ENCODE measurements at places on chromosomes 4 and X.

DNA sequence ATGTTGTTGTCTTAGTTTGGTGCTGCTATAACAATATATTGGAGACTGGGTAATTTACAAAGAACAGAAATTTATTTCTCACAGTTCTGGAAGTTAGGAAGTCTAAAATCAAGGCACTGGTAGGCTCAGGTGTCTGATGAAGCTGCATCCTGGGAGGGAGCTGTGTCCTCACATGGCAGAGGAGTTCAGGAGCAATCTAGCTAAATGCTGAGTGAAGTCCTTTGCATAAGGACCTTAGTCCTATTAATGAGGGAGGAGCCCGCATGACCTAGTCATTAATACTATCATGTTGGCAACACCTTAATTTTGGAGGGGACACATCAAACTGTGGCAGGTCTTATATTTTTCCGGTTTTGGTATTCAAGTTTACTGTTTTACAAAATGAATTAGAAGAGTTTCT lies 36.0 kb upstream of the NSUN7 start:
- no peaks in the 10 kb centered on the region for H3K4me1 ChIP-seq
- DNase-seq, result no peak
- H3K27ac ChIP-seq, result no peak overlapping the region
- no peaks in the 10 kb centered on the region for H3K27me3 ChIP-seq

- no peaks in the 10 kb centered on the region for H3K36me3 ChIP-seq
- no peaks in the 10 kb centered on the region for H3K27me3 ChIP-seq
- peak; percentile 20 for DNase-seq
- no peaks in the 10 kb centered on the region for H3K4me1 ChIP-seq
- no peak overlapping the region for H3K4me3 ChIP-seq
These were observed 746.3 kb upstream of the FAM241A start for GRCh38 chr4:111398906-111399330.

GRCh38 chr4:181046809-181047208 lies 1196.4 kb upstream of the TENM3 start:
- no peaks in the 10 kb centered on the region for H3K36me3 ChIP-seq
- no peaks in the 10 kb centered on the region for H3K27me3 ChIP-seq
- H3K27ac ChIP-seq, result no peak overlapping the region
- no peaks in the 10 kb centered on the region for H3K4me1 ChIP-seq
- DNase-seq, result no peak

GRCh38 chr4:79273915-79274314 lies 51.9 kb downstream of the NAA11 start:
- H3K27ac ChIP-seq, result no peak overlapping the region
- no peaks in the 10 kb centered on the region for H3K27me3 ChIP-seq
- no peaks in the 10 kb centered on the region for H3K4me1 ChIP-seq
- H3K4me3 ChIP-seq, result no peak overlapping the region
- DNase-seq, result no peak

- no peak for DNase-seq
- no peak overlapping the region for H3K27ac ChIP-seq
- H3K36me3 ChIP-seq, result no peaks in the 10 kb centered on the region
These were observed 611.2 kb downstream of the RPA4 start for GRCh38 chrX:97494756-97495372.

GRCh38 chr4:178356725-178357124 lies 914.5 kb upstream of the AGA start:
- H3K36me3 ChIP-seq, result no peaks in the 10 kb centered on the region
- H3K4me1 ChIP-seq, result no peaks in the 10 kb centered on the region
- DNase-seq, result no peak
- H3K27ac ChIP-seq, result no peak overlapping the region
- no peaks in the 10 kb centered on the region for H3K27me3 ChIP-seq

DNA sequence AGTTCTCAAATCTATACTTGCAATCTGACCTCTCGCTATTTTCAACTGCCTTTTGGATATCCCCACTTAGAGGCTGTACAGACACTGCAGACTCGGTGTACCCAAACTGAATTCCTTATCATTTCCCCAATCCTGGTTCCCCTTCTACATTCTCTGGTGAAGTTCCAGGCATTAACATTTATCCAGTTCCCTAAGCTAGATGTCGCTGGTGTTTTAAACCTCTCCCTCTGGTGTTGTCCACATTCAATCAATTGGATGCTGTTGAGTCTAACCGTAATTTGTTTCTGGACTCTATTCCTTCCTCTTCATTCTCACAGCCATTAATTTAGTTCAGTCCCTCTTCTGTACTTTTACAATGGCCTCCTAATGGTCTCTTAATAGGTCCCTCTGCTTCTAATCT lies 7.2 kb upstream of the STK26 start:
- H3K27me3 ChIP-seq, result no peaks in the 10 kb centered on the region
- H3K27ac ChIP-seq, result no peak overlapping the region
- no peaks in the 10 kb centered on the region for H3K36me3 ChIP-seq
- no peaks in the 10 kb centered on the region for H3K4me1 ChIP-seq
- DNase-seq, result no peak

GRCh38 chr4:173191623-173192041 lies 23.0 kb downstream of the GALNT7 start:
- no peak overlapping the region for H3K4me3 ChIP-seq
- peaks cover 5% of the 10 kb centered on the region for H3K4me1 ChIP-seq
- peak overlapping the region; percentile 74 for H3K27ac ChIP-seq
- peak; percentile 29 for DNase-seq
- H3K36me3 ChIP-seq, result no peaks in the 10 kb centered on the region

DNA sequence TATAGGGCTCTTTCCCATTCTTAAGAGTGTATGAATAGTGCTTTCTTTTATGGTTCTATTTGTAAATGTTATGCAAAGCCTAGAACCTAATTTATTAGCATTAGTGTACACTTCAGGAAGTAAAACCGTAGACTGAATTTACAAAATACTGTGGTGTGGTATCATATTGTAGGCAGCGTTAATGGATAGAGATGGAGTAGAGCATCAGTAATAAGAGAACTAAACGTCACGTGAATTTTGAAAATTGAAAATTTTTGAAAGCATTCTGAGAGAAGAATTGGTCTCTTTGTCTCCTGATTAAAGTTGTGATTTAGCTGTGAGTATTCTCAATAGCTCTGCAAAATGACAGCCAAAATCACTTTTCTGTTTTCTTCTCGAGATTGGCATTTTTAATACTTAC lies 2.9 kb downstream of the STIM2 start:
- peaks cover 26% of the 10 kb centered on the region for H3K4me1 ChIP-seq
- H3K36me3 ChIP-seq, result no peaks in the 10 kb centered on the region
- H3K27me3 ChIP-seq, result no peaks in the 10 kb centered on the region

DNA sequence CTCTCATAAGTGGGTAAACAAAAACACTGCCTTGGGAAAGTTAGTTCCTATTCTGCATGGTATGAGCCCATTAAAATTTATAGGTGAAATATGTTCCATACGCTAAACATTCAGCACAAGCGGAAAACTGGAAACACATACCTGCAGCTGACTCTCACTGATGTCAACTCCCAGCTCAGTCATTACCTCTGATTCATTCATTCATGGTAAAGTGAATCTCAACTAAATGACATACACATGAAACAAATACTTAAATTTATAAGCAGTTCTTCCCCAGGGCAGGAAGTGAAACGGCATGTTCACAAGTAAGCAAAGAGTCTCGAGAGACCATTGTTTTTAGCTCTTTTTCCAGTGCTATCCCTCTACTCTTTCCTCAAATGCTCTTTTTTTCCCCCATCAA lies 1.6 kb downstream of the SLC10A6 start:
- no peak for DNase-seq
- H3K27me3 ChIP-seq, result no peaks in the 10 kb centered on the region
- H3K27ac ChIP-seq, result no peak overlapping the region
- no peaks in the 10 kb centered on the region for H3K36me3 ChIP-seq
- H3K4me3 ChIP-seq, result no peak overlapping the region

DNA sequence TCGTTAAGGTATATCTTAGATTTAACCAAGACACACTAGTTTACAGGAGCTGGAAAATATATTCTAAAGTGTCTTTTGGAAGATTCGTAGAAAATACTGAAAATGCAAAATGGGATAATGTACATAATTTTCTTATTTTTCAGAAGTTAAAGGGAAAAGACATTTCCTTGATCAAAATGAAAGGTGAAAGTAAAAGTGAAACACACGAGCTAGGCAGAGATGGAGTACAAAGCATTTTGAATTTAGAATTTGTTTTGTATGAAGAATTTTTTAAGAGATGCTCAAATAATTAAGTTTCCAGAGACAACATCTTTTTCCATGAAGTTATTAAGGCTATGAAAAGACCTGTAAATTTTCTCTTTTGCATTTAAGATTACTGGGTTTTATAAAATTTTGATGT lies 2192.6 kb upstream of the AGA start:
- H3K4me3 ChIP-seq, result no peak overlapping the region
- no peak overlapping the region for H3K27ac ChIP-seq
- H3K36me3 ChIP-seq, result no peaks in the 10 kb centered on the region
- H3K4me1 ChIP-seq, result no peaks in the 10 kb centered on the region
- no peak for DNase-seq
- H3K27me3 ChIP-seq, result no peaks in the 10 kb centered on the region

- no peaks in the 10 kb centered on the region for H3K36me3 ChIP-seq
- H3K27me3 ChIP-seq, result no peaks in the 10 kb centered on the region
- no peak overlapping the region for H3K4me3 ChIP-seq
- H3K4me1 ChIP-seq, result no peaks in the 10 kb centered on the region
- no peak overlapping the region for H3K27ac ChIP-seq
These were observed 110.7 kb upstream of the GALNT7 start for GRCh38 chr4:173057901-173058300.

DNA sequence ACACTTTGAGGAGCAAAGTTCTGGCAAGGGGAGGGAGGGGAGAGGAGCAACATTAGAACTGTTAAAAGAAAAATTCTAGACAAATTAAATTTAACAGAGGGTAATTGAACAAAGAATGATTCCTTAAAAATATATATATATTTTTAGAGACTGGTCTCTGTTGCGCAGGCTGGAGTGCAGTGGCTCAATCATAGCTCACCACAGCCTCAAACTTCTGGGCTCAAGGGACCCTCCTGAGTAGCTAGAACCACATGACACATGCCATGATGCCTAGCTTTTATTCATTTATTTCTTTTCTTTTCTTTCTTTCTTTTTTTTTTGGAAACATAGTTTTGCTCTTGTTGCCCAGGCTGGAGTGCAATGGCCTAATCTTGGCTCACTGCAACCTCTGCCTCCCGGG lies 19.1 kb upstream of the SPINK2 start:
- H3K4me3 ChIP-seq, result no peak overlapping the region
- H3K27ac ChIP-seq, result no peak overlapping the region
- H3K4me1 ChIP-seq, result no peaks in the 10 kb centered on the region
- H3K27me3 ChIP-seq, result no peaks in the 10 kb centered on the region
- no peaks in the 10 kb centered on the region for H3K36me3 ChIP-seq

DNA sequence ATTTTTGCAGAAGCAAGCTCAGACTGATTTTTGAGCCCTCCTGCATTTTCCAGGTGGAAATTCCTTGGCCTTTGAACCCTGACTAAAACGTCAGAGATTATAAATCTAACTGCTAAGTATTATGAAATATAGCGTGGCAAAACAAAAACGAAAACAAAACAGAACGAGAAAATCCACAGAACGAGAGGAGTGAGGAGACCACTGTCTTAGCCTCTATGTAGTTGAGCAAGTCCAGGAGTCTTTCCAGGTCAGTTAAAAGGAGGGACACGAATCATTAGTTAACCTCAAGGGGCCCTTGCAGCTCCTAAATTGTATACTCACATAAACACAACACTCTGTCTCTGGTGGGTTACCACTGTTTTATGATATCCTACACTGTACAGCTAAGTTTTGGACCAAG lies 80.2 kb downstream of the SYNPO2 start:
- peaks cover 14% of the 10 kb centered on the region for H3K4me1 ChIP-seq
- H3K27me3 ChIP-seq, result no peaks in the 10 kb centered on the region
- H3K27ac ChIP-seq, result peak overlapping the region; percentile 62

GRCh38 chr4:20543131-20543530 lies 157.1 kb upstream of the PACRGL start:
- no peaks in the 10 kb centered on the region for H3K4me1 ChIP-seq
- no peak for DNase-seq
- no peaks in the 10 kb centered on the region for H3K27me3 ChIP-seq
- no peaks in the 10 kb centered on the region for H3K36me3 ChIP-seq
- no peak overlapping the region for H3K4me3 ChIP-seq

GRCh38 chrX:21745756-21746155 lies 12.2 kb downstream of the SMPX start:
- H3K27ac ChIP-seq, result no peak overlapping the region
- H3K4me3 ChIP-seq, result no peak overlapping the region
- no peaks in the 10 kb centered on the region for H3K27me3 ChIP-seq

- no peak overlapping the region for H3K27ac ChIP-seq
- H3K27me3 ChIP-seq, result no peaks in the 10 kb centered on the region
- DNase-seq, result peak; percentile 13
- H3K4me1 ChIP-seq, result no peaks in the 10 kb centered on the region
- H3K36me3 ChIP-seq, result no peaks in the 10 kb centered on the region
- no peak overlapping the region for H3K4me3 ChIP-seq
These were observed 134.2 kb downstream of the SPOCK3 start for GRCh38 chr4:167100120-167100519.

DNA sequence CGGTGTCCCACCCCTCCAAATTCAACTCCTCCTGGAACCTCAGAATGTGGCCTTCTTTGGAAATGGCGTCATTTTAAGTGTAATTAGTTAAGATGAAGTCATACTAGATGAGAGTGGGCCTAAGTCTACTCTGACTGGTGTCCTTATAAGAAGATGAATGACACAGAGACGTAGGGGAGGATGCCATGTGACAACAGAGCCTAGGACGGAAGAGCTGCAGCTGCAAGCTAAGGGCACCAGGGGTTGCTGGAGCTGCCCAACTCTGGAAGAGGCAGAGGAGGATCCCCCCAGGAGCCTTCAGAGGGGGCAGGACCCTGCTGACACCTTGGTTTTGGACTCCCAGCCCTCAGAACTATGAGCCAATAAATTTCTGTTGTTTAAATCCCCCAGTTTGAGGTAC lies 115.1 kb downstream of the STK32B start:
- H3K27ac ChIP-seq, result no peak overlapping the region
- H3K4me3 ChIP-seq, result no peak overlapping the region
- no peaks in the 10 kb centered on the region for H3K27me3 ChIP-seq

DNA sequence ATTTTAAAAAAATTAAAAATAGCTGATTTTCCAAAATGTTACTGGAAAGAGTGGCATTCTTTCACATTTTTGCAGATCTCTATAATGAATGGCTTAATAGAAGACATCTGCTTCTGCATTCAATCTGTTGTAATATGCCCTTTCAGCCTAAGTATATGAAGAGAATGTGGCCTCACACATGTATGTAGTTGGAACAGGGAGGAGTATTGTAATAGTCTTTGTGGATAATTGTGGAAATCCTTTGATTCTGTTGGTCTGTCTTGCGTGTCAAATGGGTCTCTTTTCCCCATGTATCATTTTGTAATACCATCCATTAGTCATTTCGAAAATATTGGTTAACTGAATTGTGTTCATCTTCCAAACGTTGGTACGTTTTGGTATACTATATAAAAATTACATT lies 11.6 kb downstream of the TXLNG start:
- H3K27me3 ChIP-seq, result no peaks in the 10 kb centered on the region
- H3K27ac ChIP-seq, result no peak overlapping the region
- H3K36me3 ChIP-seq, result no peaks in the 10 kb centered on the region
- no peak for DNase-seq
- no peak overlapping the region for H3K4me3 ChIP-seq
- no peaks in the 10 kb centered on the region for H3K4me1 ChIP-seq

GRCh38 chr4:151692443-151692782 lies 68.4 kb downstream of the GATB start:
- H3K4me3 ChIP-seq, result no peak overlapping the region
- no peak overlapping the region for H3K27ac ChIP-seq
- H3K36me3 ChIP-seq, result no peaks in the 10 kb centered on the region
- DNase-seq, result no peak

GRCh38 chr4:115664285-115664684 lies 550.9 kb upstream of the NDST4 start:
- H3K36me3 ChIP-seq, result no peaks in the 10 kb centered on the region
- no peak overlapping the region for H3K4me3 ChIP-seq
- H3K4me1 ChIP-seq, result no peaks in the 10 kb centered on the region
- H3K27me3 ChIP-seq, result no peaks in the 10 kb centered on the region
- peak; percentile 2 for DNase-seq

Measured in hepatocyte (in vitro differentiated cells).